ENCODE measurements at places on chromosomes 1 and 21.
A peak's percentile ranks its signal among the peaks of the same experiment; 100 is the strongest.

DNA sequence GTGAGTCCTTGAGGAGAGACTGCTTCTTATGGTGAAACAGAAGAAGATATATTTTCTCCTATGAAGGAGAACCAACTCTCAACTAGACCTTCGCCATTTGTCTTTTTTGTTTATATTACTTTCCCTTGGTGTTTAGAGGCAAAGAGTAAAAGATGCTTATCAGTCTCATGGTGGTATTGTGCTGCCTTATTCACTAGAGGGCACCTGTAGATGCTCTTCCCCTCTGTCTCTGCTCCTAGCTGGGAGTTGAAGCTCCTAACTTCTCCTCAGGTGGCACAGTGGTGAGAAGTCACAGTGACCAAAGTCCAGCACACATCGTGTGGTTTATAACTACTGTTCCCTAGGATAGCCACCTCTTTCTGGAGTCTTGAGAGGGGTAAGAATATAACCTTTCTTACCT lies 1359.6 kb downstream of the PLA2G4A start:
- H3K27ac ChIP-seq = no peak overlapping the region
- no peaks in the 10 kb centered on the region for H3K27me3 ChIP-seq
- H3K36me3 ChIP-seq = no peaks in the 10 kb centered on the region
- no peak overlapping the region for H3K4me3 ChIP-seq
- no peaks in the 10 kb centered on the region for H3K4me1 ChIP-seq

DNA sequence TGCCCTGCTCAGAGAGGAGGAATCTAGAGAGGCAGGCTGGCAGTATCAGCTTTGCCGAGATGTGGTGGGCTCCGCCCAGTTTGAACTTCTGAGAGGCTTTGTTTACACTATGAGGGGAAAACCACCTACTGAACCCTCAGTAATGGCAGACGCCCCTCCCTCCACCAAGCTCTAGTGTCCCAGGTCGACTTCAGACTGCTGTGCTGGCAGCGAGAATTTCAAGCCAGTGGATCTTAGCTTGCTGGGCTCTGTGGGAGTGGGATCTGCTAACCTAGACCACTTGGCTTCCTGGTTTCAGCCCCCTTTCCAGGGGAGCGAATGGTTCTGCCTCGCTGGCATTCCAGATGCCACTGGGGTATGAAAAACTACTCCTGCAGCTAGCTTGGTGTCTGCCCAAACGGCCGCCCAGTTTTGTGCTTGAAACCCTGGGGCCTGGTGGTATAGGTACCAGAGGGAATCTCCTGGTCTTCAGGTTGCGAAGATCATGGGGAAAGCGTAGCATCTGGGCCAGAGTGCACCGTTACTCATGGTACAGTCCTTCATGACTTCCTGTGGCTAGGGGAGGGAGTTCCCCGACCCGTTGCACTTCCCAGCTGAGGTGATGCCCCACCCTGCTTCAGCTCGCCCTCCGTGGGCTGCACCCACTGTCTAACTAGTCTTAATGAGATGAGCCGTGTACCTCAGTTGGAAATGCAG lies 43.6 kb downstream of the C21orf91 start:
- no peak for DNase-seq
- H3K27ac ChIP-seq = no peak overlapping the region
- peaks cover 39% of the 10 kb centered on the region for H3K27me3 ChIP-seq
- peaks cover 5% of the 10 kb centered on the region for H3K4me1 ChIP-seq

GRCh38 chr1:202810193-202810614 lies 550 bp upstream of the PCAT6 start:
- peak overlapping the region; percentile 97 for H3K27ac ChIP-seq
- H3K27me3 ChIP-seq = peaks cover 5% of the 10 kb centered on the region
- peaks cover 44% of the 10 kb centered on the region for H3K4me1 ChIP-seq
- H3K4me3 ChIP-seq = peak overlapping the region; percentile 93

DNA sequence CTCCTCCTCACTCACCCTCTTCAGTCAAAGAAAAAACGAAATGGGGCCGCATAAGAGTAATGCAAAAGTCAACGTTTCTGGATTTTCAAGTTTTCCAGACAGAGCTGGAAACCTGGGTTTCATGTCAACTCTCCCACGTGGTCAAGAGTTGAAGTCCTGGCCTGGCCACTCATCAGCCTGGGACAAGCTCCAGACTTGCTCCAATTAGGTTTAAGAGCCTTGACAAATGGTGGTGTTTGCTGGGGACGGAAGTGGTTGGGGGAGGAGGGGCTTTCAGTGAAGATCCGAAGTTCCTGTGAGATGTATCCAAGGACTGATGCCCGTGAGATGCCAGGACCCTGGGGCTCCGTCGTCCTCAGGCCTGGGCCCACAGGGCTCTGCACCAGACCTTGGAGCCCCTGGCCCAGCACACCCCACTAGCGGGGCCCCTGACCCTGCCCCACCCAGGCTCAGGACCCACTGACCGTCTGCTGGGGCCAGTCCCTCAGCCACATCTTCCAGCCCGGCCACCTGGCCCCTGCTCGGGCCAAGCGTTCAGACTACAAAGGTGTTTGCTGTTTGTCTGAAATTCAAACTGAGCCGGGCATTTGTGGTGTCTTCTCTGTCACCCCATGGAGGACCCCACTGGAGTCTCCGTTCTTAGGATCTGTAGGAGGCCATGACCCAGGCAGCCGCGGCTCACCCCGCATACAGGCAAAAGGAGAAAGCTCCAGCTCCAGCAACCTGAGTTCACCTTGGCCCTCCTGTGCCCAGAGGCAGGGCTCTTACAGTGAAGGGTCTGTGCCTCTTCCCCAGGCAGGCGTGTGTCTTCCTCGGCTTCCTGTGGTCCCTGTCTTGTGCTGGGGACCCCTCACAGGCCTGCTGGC lies 53.3 kb downstream of the SIK1 start:
- H3K27ac ChIP-seq = peak overlapping the region; percentile 29
- no peaks in the 10 kb centered on the region for H3K27me3 ChIP-seq
- H3K36me3 ChIP-seq = no peaks in the 10 kb centered on the region

DNA sequence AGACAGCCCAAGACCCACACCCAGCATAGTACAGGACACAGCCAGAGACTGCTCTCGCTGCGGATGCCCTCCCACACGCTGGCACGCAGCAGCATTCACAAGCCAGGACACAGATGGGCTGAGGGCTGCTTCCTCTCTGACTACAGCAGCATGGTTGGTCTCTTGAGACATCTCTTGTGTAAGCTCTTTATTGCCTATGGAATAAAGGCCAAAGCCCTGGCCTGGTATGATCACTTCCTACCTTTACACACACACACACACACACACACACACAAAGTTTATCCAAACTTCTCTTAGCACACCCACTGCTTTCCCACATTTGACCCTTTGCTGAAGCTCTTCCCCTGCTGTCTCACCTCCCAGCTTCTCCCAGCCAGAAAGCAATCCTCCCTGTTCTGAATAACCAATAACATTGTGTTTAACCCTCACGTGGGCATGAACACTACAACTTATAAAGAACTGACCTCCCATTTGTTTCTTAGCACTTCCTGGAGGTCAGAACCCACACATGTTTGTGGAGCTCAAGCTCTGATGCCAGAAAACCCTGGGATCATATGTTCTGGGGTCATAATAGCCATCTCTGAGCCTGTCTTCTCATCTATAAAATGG lies 1.2 kb upstream of the LUZP1 start:
- DNase-seq = no peak
- peaks cover 25% of the 10 kb centered on the region for H3K4me1 ChIP-seq
- H3K4me3 ChIP-seq = peak overlapping the region; percentile 99
- H3K27me3 ChIP-seq = peaks cover 4% of the 10 kb centered on the region
- H3K27ac ChIP-seq = peak overlapping the region; percentile 84

DNA sequence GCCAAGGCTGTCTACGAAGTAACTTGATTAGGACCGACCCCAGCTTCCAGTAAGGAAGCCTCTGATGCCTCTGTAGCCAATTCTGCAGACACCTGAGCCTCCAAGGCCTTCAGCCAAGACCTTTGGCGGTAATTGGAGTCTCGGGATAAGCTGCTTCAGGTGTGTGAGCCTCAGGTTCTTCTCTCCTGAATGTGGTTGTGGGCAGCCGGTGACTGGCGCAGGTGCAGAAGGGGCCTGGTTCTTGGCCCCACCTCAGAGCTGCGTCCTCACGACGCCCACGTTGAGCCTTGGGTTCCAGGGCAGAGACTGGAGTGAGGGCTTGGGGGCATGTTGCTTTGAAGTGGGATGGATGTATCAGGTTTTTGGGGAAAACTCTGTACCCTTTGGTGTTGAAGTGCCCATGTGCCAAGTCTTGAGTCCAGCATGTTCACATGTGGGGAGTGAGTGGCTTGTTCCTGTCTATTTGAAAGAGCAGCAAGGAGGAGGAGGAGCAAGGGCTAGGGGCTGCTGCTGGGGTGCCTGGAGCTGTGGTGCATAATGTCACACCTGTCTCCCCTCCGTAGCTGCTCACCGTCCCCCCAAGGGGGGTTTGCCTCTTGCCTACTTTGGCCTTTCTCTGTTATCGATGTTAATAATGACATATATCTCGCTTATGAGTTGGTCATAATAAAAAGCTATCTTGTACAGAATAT lies 1.4 kb downstream of the PSEN2 start:
- H3K4me1 ChIP-seq = peaks cover 29% of the 10 kb centered on the region
- peak overlapping the region; percentile 91 for H3K4me3 ChIP-seq
- no peak for DNase-seq
- H3K27ac ChIP-seq = no peak overlapping the region
- H3K27me3 ChIP-seq = peaks cover 14% of the 10 kb centered on the region
- peaks cover 4% of the 10 kb centered on the region for H3K36me3 ChIP-seq

- no peak overlapping the region for H3K4me3 ChIP-seq
- no peak overlapping the region for H3K27ac ChIP-seq
- no peak for DNase-seq
- H3K36me3 ChIP-seq = no peaks in the 10 kb centered on the region
- H3K27me3 ChIP-seq = peaks cover 49% of the 10 kb centered on the region
Measured at GRCh38 chr1:30111431-30111830, 612.0 kb downstream of the MATN1 start.

GRCh38 chr1:160075836-160076235 lies 5.5 kb upstream of the KCNJ9 start:
- no peaks in the 10 kb centered on the region for H3K4me1 ChIP-seq
- H3K4me3 ChIP-seq = no peak overlapping the region
- H3K27me3 ChIP-seq = peaks cover 89% of the 10 kb centered on the region
- DNase-seq = no peak
- H3K27ac ChIP-seq = no peak overlapping the region
- H3K36me3 ChIP-seq = no peaks in the 10 kb centered on the region

GRCh38 chr1:201397675-201398074 lies 1.4 kb downstream of the LAD1 start:
- DNase-seq = no peak
- H3K36me3 ChIP-seq = peaks cover 6% of the 10 kb centered on the region
- peak overlapping the region; percentile 82 for H3K4me3 ChIP-seq
- H3K27ac ChIP-seq = peak overlapping the region; percentile 79
